ENCODE measurements at places on chromosomes 11 and 22.

DNA sequence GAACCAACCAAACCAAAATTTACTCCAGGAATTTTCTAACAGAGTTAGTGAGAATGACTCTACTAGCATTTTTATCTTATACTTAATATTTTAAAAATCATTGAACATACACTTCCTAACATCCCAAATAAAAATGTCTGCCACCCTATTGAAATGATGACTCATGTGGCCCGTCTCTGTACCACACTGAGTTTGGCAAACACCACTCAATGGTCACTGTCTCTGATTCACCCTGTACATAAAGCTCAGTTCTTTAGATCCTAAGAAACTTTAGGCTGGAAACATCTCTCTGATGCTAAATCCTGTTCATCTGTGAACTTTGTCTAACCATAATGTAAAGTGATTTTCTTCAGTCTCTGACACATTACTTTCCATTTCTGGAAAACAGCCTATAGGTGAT, 182.0 kb downstream of the CWF19L2 start:
- no peak for DNase-seq

DNA sequence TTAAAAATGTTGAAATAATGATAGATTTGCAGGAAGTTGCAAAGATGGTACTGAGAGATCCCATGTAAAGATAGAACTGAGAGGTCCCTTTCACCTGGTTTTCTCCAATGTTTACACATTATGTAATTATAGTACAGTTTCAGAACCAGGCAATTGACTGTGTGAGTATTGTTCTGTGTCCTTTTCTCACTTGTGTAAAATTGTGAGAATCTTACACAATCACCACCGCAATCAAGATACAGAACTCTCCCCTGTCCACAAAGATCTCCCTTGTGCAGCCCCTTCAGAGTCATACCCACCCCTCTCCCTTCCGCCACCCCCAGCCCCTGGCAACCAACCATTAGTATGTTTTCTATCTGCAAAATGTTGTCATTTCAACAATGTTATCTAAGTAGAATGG, 119.8 kb upstream of the NAV2 start:
- DNase-seq = no peak

- DNase-seq = no peak
These were observed 1.3 kb upstream of the UCP2 start for GRCh38 chr11:73983741-73984538.

GRCh38 chr11:108121274-108122155, at the start of gene ACAT1:
Gene ACAT1, plus strand, starts transcription at chr11:108121567. Its CDS starts 40 bp downstream, at chr11:108121607.
- peak; percentile 93 for DNase-seq

GRCh38 chr11:111812211-111812610, 46.0 kb upstream of the PPP2R1B start:
- no peak for DNase-seq

DNA sequence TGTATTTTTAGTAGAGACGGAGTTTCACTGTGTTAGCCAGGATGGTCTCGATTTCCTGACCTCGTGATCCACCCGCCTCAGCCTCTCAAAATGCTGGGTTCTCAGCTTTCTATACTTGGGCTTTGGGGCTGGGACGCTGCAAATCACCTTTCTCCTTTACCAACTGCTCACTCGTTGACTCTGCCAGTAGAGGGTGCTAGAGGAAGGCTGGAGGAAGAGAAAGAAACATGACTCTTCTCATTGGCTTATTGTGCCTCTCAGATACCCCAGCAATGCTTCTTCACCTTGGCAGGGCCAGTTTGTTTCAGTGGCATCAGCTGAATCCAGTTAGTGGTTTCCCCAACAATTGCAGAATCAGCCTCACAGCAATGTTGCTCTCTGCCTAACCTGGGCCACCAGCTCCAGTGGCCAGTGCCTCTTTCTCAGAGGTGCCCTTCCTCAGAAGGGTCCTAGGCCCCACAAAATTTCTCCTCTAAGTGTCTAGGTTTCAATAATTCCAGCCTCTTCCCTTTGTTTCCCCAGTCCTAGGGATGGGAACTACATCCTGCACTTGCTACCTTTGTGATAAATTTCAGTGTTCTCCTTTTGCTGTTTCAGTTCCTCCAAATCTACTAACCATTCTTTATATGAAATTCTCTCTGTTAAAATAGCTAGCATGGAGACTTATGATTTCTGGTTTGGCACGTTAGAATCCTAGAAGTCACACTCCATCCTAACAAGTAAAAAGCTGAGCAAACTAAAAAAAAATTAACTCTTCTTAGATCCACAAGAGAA, 71.5 kb upstream of the VSTM5 start:
- peak; percentile 4 for DNase-seq

DNA sequence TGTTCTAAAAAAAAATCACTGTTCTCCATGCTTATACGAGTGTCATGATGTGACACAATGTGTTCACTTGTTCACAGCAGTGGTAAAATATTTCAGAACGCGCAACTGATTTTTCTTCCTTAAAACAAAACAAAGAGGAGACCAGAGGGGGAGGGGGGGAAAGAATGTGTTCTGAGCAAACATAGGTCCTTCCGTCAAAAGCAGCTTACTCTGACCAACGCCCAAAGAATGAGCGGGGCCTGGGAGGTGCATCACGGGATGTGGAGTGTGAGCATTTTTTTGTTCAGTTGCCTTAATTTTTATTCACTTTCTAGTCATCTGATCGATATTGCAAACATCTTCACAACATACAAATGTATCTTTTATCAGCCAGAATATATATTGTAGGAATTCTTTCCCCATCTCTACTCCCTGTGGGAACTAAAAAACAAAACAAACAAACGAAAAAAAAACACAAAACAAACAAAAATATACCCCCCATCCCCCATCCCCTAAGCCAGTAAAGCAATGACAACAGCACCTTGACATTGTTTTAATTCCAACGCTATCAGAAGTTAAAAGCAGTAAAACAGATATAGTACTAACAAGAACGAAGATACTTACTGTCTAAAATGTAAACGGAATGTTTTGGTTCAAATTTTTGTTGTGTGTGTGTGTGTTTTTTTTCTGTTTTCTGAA, 43.3 kb downstream of the BDNF start:
- no peak for DNase-seq

GRCh38 chr22:28658448-28658847, 21.2 kb downstream of the TTC28 start:
- DNase-seq = no peak

- no peak for DNase-seq
These were observed 47.9 kb downstream of the ARHGAP32 start for GRCh38 chr11:129144256-129144655.

GRCh38 chr11:10309163-10310093, 4.6 kb downstream of the ADM start:
- no peak for DNase-seq

DNA sequence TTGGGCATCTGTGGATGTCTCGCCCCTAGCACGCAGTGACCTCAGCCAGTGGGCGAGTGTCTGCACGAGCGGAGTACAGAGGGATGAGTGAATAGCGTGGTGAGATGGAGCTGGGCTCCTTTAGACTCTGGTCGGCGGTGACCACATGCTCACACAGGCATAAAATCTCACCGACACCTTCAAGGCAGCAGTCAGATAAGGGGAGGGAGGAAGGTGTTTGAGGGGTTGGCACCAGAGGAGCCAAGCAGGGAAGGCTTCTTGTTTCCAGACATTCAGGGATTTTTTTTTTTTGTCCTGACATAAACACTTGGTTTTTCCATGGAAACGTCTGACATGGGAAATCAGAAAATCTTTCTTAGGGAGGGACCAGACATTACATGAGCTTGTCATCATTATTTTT, 35.8 kb downstream of the GRIK4 start:
- no peak for DNase-seq

- no peak for DNase-seq
These were observed 17.2 kb downstream of the KREMEN1 start for GRCh38 chr22:29090039-29090438.

DNA sequence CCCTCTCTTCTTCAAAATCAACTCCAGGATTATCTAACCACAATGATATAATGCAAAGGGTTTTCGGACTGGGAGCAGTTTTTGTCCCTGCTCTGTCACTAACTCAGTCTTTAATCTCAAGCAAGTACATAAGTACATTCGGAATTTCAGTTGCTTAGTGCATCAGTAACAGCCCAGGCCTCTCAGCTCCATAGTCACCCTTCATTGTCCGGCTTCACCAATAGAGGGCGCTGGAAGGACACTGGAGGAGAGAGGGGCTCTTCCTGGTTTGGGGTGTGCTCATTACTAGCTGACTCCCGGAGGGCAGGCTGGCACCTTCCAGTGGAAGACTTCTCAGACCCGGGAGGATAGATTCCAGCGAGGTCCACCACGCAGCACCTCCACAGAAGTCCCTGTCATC, 90.4 kb upstream of the PDGFD start:
- no peak for DNase-seq

- no peak for DNase-seq
These were observed 742.5 kb downstream of the ETS1 start for GRCh38 chr11:127844876-127845275.

- DNase-seq = no peak
These were observed 125.6 kb downstream of the SPATA19 start for GRCh38 chr11:133719532-133720235.

- no peak for DNase-seq
These were observed 1.6 kb downstream of the NCAM1 start for GRCh38 chr11:112962579-112963367.

GRCh38 chr11:62115085-62115694, 8.6 kb upstream of the INCENP start:
- no peak for DNase-seq

DNA sequence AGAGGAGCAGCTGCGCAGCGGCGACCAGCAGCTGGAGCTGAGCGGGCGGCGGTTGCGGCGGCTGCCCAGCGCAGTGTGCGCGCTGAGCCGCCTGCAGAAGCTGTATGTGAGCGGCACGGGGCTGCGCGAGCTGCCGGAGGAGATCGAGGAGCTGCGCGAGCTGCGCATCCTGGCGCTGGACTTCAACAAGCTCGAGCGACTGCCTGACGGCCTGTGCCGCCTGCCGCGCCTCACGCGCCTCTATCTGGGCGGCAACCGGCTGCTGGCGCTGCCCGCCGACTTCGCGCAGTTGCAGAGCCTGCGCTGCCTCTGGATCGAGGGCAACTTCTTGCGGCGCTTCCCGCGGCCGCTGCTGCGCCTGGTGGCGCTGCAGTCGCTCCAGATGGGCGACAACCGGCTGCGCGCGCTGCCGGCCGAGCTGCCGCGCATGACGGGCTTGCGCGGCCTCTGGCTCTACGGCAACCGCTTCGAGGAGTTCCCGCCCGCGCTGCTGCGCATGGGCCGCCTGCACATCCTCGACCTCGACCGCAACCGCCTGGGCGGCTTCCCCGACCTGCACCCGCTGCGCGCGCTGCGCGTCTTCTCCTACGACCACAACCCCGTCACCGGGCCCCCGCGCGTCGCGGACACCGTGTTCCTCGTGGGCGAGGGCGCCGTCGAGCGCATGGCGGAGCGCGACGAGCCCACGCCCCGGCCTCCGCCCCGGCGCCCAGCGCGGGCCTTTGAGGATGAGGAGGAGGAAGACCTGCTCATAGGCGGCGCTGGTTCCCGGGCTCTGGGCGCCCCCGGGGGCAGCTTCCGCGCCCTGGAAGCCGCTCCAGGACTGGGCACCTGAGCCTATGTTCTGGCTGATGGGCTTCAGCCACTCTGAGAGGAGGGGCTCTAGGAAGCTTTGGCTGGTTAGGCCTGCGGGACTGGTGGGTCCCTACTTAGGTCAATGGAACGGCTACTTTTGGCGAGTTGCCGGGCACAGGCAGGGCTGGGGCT, 787 bp downstream of the LRRC10B start:
- DNase-seq = peak; percentile 55

- no peak for DNase-seq
These were observed 14.6 kb upstream of the ZNF143 start for GRCh38 chr11:9446230-9446629.

DNA sequence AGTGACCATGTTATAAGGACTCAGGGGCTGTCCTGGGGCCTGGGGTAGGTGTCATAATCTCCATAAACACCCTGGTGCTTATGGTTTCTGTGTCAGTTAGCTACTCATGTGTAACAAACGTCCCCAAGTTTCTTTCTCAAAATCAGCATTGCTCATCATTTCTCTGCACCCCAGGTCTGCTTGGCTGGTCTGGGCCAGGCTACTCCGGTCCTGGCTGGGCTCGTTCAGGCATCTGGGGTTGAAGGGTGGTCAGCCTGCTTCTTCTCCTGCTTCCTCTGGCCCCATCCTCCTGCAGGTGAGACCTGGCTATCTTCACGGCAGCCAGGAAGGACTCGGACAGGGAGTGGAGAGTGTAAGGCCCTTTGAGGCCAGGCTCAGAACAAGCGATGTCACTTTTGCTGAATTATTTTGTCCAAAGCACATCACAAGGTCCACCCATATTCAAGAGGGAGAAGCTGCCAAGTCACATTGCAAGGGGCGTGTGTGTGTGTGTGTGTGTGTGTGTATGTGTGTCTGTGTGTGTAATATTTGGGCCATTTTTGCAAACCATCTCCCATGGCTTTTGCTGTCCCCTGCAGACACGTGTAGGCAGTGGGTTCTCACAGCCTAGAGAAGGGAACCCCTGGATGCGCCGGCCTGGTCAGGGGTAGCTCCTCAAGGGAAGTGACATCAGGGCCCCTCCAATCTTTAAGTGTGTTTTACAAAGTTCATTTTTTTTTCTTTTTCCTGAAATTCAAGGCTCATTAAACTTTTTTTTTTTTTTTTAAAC, 535.8 kb downstream of the TBC1D22A start:
- no peak for DNase-seq

DNA sequence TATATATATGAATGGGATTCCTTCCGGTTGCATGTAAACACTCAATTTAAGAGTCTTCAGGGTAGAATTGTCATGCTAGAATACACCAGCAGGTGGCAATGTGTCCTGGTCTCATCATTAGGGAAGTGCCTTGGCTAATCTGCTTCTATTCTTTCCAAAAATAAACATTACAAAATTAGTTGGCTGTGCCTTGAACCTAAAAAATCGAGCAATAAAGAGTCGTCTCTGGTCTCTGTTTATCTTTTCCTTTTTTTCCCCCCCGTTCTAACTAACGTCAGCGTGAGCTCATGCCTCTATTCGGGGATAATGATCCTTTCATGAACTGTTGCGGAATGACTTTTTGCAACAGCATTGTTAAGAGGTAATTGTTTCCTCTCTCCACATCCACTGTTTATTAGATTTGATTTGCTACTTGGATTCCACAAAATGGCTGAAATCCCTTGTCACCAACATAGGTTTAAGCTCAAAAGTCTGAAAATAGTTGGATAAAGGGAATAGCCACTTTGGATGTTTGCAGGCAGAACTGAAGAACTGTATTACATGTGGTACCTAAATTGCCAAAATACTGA, 1.2 kb upstream of the ARHGEF12 start:
- DNase-seq = peak; percentile 80

DNA sequence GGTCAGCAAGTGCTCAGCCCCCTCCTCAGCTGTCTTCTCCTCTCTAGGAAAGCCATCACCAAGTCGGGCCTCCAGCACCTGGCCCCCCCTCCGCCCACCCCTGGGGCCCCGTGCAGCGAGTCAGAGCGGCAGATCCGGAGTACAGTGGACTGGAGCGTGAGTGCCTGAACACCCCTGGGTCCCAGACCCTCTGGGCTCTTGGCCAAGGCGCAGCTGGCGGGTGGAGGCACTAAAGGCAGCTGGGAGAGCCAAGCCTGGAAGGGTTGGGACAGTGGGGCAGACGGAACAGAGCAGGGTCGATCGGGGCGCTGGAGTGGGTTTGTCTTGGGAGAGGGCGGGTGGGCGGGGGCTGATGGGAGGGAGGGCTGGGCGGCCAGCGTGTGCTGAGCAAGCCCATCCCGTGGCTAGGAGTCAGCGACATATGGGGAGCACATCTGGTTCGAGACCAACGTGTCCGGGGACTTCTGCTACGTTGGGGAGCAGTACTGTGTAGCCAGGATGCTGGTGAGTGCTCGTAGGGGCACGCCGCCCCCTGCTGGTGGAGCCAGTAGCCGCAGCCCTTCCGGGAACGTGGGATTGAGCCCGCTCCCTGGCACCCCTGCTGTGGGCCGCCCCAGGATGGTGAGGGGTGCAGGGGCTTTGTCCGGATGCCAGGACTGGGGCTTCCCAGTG, 14.1 kb upstream of the MDK start:
- peak; percentile 79 for DNase-seq

GRCh38 chr22:28172892-28173670, 254.0 kb upstream of the PITPNB start:
- no peak for DNase-seq
